Muscle of arm (tissue), 14 donors: ENCODE measurements at places on chromosomes 6 and 20.

GRCh38 chr20:57392512-57393271 lies 1.5 kb downstream of the RBM38 start:
- no peak for DNase-seq

DNA sequence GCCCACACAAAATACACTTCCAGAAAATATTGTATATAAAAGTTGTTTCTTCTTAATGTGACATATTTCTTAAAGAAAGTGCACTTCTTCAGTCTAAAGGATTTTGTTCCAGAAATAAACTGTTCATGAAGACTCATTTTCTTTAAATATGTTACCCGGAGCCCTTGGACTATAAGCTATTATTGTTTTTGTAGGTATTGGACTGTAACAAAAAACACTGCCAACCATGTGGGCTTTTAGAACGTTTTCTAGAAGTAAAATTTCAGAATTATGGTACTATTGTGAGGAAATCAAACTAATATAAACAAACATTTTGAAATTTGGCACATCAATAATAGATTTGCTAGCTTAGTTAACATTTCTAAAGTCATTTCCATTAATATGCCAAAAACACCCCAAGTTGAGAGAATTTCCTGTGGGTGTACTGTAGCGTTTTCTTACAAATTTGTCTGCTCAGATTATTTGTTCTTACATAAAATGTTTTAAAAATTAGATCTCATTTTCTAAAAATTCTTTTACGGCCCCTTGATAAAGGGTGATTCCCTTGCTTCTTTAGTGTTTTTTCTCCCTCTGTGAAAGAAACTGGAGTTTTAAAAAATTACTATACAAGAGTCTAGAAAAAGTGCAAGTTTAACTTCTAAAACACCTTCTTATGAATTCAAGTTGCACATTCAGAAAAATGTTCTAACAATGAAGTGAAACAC lies 3.4 kb downstream of the NKX2-4 start:
- peak; percentile 11 for DNase-seq

DNA sequence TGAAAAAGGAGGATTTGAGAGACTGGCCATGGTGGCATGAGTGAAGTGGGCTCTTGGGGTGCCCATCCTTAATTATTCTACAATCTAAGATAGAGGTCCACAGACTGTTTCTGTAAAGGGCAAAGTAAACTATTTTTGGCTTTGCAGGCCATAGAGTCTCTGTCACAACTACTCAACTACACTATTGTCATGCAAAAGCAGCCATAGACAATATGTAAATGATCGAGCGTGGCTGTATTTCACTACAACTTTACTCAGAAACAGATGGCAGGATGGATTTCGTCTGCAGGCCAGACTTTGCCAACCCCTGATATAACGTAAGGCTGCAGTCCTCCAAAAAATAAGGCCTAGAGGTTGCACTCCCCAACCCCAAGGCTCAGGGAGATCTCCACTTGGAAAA lies 58.2 kb upstream of the NAA20 start:
- no peak for DNase-seq

GRCh38 chr6:71040841-71041240 lies 84.0 kb upstream of the B3GAT2 start:
- DNase-seq, result no peak

DNA sequence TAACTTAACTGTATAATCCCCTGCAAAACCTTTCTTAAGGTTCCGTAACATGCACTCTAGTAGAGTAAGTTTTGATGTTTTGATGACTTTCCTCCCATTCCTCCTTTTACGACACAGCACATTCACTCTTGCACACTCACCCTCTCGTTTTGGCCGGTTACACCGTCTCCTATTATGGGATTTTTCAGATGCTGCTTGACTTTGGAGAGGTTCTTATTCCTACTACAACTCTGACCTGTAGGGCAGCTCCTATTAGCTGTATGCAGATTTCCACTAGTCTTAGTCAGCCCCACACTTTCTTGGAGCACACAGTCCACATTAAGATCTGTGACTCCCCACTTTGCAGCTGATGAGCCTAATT lies 223.7 kb upstream of the SYNCRIP start:
- peak; percentile 24 for DNase-seq

- DNase-seq, result no peak
Observed at GRCh38 chr6:15623276-15624116, 39.3 kb downstream of the DTNBP1 start.

- DNase-seq, result no peak
Observed at GRCh38 chr6:158645064-158646022, 800 bp upstream of the DYNLT1 start.

DNA sequence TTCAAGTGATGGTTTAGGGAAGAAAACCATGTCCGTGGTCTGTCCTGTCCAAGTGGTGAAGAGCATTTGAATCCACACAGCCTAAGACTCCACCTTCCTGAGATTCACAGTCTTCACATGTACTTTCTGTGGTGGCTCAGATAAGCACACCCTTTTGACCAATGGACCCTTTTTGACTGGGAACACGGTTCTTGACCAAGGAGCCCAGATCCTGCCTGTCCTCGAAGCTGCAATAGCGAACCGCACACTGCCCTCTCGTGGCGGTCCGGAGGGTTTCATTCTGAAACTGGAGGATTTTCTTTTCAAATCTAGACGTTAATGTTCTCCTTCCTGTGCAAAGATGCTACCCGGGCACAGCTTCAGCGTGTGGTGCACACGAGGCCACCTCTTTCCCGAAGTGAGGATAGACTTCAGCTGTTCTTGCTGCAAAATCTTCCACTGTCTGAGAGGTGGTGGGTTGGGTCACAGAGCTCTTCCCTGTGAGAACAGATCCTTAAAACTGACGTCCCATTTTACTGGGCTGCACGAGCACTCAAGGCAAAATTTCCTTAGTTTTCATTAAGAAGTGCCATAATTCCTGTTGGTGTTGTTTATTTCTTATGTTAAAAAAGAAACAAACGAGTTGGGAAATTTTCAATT lies 90.5 kb downstream of the SYNJ2 start:
- DNase-seq, result peak; percentile 75

GRCh38 chr6:121890307-121890910 lies 455.0 kb downstream of the GJA1 start:
- DNase-seq, result no peak

GRCh38 chr6:71887006-71887743 lies 825 bp downstream of the RIMS1 start:
- no peak for DNase-seq

DNA sequence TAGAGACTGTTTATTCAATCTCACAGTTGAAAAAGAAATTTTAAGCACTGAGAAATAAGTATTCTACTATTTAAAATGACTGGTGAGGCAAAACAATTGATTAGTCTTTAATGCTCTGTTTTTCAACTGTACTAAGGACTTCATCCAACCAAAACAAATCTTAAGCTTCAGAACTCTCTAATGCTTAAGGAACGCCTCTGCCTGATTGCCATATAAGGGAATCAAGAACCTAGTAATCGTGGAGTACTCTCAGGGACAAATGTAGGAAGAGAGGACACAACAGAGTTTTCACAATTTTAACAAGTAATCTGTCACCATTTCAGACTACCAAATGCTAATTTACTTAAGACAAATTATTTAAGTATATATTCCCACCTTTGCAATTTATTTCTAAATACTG lies 16.1 kb downstream of the FBXO30 start:
- DNase-seq, result no peak

DNA sequence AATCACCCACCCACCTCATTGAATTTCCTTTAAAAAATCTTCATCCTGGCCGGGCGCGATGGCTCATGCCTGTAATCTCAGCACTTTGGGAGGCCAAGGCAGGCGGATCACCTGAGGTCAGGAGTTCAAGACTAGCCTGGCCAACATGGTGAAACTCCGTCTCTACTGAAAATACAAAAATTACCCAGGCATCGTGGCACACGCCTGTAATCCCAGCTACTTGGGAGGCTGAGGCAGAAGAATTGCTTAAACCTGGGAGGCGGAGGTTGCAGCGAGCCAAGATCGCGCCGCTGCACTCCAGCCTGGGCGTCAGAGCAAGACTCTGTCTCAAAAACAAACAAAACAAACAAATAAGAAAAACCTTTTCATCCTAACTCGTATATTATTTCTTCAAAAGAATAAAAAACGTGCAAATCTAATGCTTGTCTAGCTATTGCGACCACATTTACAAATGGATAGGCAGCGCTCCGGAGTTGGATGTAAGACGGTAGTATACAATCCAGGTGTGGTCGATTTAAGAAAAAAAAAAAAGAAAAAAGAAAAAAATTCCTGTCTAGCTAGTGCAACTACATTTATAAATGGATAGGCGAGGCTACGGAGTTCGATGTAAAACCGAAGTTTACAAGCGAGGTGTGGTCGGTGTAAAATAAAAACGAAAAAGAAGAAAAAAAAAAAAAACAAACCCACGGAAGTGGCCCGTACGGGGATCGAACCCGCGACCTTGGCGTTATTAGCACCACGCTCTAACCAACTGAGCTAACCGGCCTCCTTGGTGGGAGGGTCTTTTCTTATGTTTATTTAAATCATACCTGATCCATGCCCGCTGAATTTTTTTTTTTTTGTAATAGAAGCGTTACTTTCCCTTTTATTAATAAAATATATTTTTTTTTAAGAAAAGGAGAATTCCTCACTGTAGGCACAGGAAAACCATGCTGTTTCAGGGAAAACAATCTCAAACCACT lies 70.7 kb upstream of the PRSS16 start:
- DNase-seq, result peak; percentile 68

- DNase-seq, result no peak
Observed at GRCh38 chr6:73471686-73472290, 10.3 kb downstream of the MTO1 start.

DNA sequence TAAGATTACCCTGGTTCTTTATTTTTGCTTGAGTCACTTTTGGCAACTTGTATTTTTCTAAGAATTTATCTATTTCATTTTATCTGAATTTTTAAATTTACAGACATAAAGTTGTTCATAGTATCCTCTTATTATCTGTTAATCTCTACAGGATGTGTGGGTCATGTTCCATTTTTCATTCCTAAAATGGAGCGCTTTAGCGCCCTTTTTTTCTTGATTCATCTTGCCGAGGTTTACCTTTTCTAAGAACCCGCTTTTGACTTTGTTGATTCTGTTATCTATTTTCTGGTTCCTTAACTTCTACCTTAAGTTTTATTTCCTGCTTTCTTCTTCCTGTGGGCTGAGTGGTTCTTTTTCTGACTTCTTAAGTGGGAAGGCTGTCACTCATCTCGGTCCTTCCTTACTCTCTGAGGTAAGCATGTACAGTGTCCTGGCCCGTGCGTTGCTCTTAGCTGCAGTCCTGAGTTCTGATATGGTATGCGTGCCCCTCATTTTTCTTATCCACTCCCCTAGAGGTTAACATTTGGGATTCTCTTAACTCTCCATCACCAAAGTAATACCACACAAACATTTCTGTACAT lies 399.8 kb downstream of the CDC5L start:
- no peak for DNase-seq

DNA sequence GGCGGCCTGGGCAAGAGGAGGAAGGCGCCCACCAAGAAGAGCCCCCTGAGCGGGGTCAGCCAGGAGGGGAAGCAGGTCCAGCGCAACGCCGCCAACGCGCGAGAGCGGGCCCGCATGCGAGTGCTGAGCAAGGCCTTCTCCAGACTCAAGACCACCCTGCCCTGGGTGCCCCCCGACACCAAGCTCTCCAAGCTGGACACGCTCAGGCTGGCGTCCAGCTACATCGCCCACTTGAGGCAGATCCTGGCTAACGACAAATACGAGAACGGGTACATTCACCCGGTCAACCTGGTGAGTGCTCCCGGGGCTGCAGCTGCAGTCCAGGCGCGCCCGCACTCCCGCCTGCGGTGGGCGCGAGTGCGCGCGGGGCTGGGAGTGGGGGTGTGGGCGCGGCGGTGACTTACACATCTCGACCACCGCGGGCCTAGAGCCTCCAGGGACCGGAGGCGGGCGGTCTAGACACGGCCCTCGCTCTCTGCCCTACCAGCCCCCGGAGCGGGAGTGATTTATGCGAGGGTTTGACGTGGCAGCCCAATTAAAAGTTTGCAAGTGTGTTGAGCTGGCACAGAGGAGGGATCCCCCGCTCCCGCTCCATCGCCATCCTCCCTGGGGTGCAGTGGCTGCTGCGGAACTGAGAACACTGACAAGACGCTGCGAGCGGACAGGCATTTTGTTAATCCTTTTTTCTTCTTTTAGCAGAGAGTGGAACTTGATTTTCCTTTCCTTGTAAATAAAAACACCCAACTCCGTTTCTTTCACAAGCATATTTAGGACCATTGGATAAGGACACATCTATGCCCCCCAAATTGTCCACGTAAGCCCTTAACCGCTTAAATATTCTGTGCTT lies 867 bp downstream of the TCF21 start:
- DNase-seq, result peak; percentile 20

- peak; percentile 87 for DNase-seq
Observed at GRCh38 chr6:111722179-111722731, 116.6 kb upstream of the TRAF3IP2 start.

DNA sequence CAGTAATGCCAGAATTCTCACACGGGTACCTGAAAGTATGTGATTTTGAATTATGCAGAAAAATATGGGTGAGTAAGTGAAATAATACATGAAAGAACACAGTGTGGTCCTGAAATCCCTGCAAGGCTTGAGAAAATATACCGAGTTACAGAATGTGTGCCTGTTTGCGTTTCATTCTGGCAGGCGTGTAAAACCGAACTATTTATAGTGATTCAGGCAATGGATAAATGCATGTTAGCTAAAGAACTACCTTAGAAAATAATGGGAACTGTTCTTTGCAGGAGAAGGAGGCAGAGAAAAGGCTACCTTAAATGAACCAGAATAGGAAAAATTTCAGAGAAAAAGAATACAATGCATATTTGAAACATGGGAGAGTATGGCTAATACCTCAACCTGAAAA lies 145.8 kb upstream of the KCNQ5 start:
- DNase-seq, result no peak

- DNase-seq, result no peak
Observed at GRCh38 chr20:19662637-19662995, 95.4 kb upstream of the RIN2 start.

GRCh38 chr6:39924283-39924682 lies 10.0 kb downstream of the MOCS1 start:
- DNase-seq, result no peak

- DNase-seq, result no peak
Observed at GRCh38 chr6:150229436-150230163, 86.8 kb downstream of the PPP1R14C start.

DNA sequence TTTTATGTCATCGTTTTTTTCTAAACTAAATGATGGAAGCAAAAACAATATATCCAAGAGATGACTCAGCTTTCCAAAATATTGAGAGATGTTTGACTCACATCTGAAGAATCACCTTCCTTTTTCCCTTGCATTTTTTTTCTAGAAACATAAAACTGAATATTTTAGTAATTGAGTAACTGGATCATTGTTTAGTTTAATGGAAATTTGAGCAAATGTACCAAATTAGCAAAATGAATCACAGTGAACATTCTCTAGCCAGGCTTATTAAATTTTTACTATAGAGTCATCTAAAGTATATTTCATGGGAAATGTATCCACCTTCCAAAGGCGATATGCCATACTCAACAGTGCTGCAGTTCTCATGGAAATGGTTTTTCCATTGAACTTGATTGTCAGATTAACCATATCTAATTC lies 145.5 kb downstream of the TENT5A start:
- DNase-seq, result no peak

- DNase-seq, result peak; percentile 68
Observed at GRCh38 chr6:52416629-52417151, 3.5 kb upstream of the EFHC1 start.
